ENCODE measurements at places on chromosomes 13 and 19.

GRCh38 chr19:41919948-41920712, 8.1 kb downstream of the ERFL start:
- no peak for DNase-seq

DNA sequence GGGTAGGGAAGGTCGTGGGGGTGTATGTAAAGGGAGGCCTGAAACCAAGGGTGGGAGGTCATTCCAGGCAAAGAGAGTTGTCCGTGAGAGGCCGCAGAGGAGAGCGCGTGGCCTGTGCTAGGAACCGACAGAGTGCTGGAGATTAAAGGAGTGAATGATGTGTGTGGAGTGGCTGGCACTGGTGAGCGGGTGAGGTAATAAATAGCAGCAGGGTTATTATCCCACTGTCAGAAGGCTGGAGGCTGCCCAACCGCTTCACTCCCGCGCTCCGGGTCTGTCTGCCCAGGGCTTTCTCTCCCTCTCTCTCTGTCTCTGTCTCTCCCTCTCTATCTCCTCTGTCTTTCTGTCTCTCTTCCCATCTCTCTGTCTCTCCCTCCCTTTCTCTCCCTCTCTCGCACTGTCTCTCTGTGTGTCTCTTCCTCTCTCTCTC, 17.4 kb downstream of the ZNF579 start:
- no peak for DNase-seq

DNA sequence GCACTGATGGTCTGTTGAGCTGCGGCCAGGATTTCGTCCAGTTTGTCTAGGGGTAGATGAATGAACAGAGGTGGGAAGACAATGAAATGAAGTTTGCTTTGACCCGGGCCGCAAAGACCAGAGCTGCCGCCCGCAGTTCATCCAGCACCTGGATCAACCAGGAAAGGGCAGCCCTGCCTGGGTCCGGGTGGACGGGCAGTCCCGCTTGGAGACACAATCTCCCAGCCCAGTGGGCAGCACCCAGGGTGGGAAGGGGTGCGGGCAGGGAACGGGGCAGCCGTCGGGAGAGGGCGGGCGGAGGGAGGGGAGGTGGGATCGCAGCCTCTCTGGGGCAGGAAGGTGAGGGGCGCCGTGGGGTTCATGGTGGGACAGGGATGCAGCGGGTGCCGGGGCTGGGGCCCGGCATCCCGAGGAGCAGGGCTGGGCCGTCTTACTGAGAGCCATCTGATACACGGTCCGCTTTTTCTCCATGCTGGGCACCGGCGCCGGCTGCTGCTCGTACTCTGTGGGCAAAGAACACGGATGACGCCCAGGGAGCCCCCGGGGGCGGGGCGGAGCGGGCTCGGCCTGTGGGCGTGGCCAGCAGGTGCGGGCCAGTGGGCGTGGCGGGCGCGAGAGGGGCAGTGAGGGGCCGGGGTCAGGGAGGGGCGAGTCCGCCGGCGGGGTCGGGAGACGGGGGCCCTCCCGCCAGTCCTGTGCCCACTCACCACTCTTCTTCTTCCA, 33.1 kb downstream of the SHANK1 start:
- no peak for DNase-seq

- no peak for DNase-seq
These were observed 905.7 kb upstream of the SLITRK5 start for GRCh38 chr13:86765462-86765861.
